ENCODE measurements at places on chromosomes 3 and 15.
A peak's percentile ranks its signal among the peaks of the same experiment; 100 is the strongest.

- DNase-seq: no peak
Measured at GRCh38 chr15:33988384-33988783, 20.1 kb downstream of the CHRM5 start.

GRCh38 chr3:31106912-31107311 lies 212.5 kb upstream of the GADL1 start:
- DNase-seq: no peak

DNA sequence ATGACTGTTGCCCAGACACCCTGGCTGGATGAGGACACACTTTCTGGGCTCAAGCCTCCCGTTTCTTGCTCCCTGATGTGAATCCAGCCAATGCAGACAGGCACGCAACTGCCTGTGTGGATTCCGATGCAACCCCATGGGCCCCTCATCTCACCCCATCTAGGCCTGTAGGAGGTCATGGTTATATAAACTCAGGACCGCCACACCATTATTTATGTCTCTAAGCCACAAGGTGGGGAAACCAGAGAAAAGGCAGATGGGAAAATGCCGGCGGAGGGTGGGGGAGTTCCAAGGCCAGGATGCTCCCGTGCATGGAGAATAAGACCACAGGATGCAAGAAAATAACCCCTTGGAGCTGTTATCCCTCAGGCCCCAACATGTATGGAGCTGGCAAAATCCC lies 2.0 kb downstream of the MESP1 start:
- no peak for DNase-seq

DNA sequence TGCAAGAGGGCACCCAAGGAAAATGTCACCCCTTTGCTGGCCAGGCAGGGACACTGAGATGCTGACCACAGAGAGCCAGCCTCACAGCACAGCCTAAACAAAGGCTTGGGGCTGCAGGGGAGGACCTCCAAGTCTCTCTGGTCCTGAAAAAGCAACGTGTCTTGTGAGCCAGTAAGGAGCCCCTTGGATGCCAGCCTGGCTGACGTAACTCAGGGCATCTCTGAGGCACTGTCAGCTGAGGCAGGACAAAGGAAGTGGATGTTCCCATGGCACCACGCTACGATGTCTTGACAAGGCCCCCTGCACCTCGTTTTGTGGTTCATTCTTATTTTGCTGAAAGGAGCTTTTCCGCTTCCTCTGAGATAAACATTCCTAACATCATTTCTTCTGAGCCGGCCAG lies 160.7 kb downstream of the OR4M2 start:
- no peak for DNase-seq

DNA sequence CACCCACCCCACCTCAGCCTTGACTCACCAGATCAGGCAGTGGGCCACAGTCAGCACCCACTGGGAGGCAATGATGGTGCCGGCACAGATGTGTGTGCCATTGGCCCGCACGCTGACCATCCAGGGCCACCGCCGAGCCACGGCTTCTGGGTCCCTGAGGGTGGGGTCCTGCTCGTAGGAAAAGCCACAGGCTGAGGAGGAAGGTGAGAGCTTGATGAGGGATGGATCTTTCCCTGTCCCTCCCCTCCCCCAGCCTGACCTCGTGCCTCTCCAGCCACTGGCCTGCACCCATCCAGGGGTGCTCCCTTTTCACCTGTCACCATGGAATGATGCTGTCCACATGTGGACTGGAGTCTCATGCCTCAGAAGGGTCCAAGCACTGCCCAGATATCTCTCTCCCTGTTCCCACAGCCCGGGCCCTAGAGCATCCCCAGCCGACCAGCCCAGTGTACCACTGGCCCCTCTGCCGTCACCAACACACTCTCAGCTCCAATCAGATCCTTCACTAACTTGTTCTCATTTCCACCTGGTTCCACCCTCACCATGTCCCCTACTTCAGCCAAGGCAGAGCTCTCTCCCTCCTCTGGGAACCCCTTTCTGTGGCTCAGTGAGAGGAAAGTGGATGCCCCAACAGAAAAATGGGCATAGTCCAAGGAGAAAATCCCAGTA lies 2.0 kb downstream of the PRSS50 start:
- DNase-seq: no peak

DNA sequence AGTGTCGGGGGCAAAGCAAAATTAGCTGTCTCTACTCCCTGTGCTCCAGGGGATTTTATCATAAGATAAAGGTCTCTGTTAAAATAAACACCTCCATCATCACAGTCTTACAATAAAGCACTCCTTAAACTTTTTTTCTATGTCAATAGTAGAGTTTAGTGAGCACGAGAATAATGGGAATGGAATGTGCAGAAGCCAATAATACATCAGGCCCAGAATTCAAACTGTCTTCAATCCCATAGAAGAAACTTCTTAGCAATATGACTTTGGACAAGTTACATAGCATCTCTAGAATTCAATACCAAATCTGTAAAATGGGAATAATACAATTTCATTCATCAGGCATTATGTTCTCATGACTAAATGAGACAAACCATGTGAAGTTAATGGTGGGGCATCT lies 49.0 kb upstream of the EPHA3 start:
- no peak for DNase-seq

GRCh38 chr15:38127306-38127771 lies 125.3 kb upstream of the SPRED1 start:
- DNase-seq: peak; percentile 6

DNA sequence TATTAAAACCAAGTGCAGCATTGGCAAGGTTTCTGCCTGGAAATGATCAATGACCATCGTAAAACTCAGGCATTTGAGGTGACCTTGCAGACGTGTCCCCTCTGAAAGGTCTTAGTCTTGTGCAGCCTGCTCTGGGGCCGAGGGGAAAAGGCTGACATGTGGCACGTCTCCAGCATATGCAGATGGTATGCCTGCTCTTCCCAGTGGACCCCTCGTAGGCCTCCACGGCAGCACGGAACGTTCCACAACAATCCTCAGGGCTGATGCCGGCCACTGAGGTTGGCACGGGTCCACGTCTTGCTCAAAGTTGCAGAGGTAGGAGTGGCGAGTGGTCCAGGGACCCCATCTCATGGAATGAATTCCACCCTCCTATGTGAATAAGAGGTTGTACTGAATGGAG lies 247.5 kb upstream of the LYSMD4 start:
- DNase-seq: no peak

- DNase-seq: no peak
Measured at GRCh38 chr3:175356899-175357324, 497.8 kb downstream of the NAALADL2 start.
